ENCODE measurements at places on chromosomes 13 and 19.

GRCh38 chr19:49712397-49712859 lies 21.5 kb downstream of the CPT1C start:
- peak; percentile 92 for DNase-seq

DNA sequence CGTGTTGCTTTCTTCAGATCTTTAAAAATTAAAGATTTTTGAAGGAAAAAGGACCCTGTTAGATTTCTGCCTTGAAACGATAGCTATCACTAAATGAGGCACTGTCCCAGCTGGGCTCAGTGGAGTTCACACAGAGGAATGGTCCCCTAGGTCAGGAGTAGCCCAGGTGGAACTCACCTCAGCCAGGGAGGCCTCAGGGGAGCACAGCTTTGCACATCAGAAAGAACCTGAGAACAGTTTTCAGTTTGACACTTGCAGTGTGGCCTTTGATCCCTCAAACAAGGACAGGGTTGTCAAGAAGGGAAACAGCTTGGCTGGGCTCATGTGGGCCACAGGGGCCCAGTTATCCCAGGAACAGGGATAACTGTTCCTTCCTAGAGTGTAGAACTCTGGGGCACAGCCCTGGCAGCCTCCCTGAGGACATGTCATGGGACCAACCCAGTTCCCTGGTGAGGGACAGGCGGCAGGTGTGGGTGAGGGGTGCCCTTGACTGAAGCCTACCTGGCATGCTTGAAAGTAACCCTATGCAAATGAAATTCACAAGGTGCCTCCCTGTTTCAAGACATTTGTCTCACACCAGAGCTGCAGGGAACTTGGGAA lies 59.4 kb downstream of the CHST8 start:
- no peak for DNase-seq

DNA sequence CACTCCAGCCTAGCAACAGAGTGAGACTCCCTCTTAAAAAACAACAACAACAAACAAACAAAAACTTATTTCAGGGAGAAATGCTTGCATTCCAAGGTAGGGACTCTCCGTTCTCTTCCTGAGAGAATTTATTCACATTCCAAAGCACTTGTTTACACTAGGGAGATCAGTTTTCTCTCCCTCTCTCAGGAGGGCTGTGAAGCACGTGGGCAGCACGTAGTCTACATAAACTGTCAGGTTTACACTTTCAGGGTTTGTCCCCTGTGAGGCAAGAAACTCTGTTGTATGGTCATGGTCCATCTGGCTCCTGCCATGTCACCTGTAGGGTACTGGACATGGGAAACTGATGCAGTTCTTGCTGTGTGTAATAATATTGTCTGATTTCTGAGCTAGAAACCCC lies 31.6 kb downstream of the WDR87 start:
- DNase-seq: peak; percentile 81

- DNase-seq: peak; percentile 46
Measured at GRCh38 chr13:21671620-21672286, 880 bp downstream of the FGF9 start.

- DNase-seq: no peak
Measured at GRCh38 chr13:42356184-42356575, 84.2 kb downstream of the AKAP11 start.

DNA sequence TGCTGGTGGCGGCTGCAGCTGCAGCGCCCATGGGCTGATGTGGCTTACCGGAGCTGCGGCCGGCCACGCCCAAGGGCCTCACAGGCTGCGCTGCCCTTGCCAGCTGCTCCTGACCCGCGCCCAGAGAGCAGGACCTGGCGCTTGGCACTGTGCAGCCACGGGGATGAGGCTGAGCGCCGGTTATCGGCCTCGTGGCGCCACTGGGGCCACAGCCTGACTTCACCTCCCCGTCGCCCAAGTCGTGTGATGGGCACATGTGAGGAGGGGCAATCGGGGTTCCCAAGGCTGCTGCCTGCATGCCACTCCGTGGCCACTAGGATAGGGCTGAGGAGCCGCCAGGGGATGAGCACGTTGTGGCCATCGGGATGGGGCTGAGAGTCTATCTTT lies 77.2 kb upstream of the PABPC3 start:
- DNase-seq: peak; percentile 50

- DNase-seq: no peak
Measured at GRCh38 chr19:53182202-53182601, 11.0 kb downstream of the ZNF665 start.
